ENCODE measurements at places on chromosomes 4 and X. TPM values are rescaled to one million over a fixed set of nuclear protein-coding genes. Genes with fewer than 3 reads are reported as not detected.

DNA sequence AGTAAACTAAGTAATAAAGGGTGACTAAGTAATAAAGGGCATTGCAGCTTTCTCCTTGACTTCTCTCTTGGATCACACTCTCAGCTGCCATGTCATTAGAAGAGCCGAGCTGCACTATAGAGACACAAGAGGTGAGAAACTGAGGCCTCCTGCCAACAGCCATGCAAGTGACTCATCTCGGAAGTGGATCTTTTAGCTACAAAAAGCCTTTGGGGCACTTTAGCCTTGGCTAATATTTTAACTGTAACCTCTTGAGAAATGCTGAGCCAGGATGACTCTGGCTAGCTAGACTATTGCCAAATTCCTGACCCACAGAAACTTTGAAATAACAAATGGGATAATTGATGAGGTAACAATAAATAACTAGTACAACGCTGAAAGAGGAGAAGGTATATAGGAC lies 1.5 kb upstream of the NEIL3 start:
- no peak for DNase-seq

DNA sequence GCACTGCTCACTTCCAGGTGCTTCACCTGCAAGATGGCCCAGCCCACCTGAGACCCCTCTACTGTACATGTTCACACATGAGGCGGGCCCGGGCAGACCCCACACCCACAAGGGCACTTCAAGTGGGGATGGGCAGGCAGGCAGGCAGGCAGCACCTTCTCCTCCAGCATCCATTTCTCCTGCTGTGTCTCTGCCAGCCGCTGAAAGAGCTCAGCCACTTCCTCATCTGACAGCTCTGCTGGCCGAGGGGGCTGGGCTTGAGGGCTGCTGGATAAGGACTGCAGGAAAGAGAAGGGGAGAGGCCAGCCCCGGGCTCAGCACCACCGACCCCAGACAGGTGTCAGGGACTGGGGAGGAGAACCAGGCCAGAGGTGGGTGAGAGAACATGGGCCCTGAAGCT lies 4.4 kb upstream of the KCND1 start:
- DNase-seq: no peak

Gene LGI2
- polyA plus RNA-seq: 26.1 TPM

DNA sequence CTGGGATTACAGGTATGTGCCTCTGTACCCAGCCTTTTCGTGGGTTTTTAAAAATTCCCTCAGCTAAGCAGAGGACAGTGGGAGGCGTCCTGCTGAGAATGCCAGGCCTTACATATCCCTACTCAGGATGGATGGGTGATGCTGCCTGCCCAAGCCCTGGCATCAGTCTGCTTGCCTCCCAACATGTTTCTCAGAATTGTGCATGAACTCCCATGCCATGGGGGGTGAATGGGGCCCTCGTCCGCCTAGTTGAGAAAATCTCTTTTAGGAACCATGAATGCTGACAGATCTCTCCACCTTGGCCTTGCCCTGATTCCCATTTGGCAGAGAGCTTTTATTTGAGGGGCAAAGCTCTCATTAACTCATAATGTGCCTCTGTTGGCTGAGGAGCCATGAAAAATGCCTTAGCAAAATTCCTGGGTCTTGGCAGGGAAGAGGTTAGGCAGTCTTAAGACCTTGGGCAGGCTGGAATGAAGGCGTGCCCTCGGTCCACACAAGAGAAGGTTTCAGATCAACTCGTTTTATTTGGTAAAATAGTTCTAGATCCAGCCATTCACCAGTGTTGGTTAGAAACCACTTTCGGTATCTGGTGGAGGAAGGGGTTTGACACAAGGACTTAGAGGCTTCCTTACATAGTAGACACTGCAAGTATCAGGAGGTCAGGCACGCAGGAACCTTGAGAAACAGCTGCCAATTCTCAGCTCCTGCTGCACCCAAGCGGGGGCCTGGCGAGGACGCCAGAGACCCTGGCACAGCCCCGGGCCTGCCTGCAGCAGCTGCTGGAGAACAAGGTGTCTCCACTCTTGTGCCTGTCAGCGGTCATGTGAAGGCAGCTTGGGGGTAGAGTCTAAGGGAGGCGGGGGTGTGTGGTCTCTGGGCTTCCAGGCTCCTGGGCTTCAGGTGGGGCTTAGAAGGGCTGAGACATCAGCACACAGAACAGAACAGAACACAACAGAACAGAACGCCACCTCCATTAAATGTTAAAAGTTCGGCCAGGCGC lies 192.8 kb upstream of the PSAPL1 start:
- no peak for DNase-seq

DNA sequence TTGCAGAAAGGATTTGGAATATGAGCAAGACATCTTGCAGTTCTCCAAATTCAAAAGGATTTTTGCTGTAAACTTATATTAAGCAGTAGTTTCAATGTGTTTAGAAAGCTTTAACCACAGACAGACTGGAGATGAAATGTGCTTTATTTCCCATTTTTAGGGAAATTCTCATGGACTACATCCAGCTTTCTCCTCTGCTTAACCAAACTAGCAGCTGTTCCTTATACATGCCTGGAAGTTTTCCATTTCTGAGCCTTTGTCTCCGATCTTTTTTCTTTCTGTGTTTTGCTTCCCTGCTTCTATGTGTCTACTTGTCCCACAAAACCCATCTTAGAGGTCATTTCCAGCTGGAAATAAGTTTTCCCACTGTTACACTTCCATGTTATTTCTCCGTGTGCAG lies 41.6 kb downstream of the TMA16 start:
- DNase-seq: no peak

DNA sequence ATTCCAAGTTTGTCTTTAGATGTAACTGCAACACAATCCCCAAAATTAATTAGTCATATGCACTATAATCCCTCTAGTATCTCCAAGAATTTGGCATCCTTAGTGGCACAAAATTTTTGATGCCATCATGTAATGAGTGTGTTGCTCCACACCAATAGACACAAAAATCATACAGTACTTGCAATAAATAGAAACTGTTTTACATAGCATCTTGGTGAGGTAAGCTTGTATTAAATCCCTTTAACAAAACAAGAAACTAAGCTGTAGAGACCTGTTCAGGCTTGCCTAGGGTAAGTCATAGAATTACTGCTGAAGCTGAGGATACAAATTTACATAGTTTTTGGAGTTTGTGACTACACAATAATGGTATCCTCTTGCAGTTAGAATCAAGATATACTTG lies 64.5 kb upstream of the PRSS12 start:
- DNase-seq: no peak

GRCh38 chrX:5549512-5549911 lies 679.2 kb downstream of the NLGN4X start:
- peak; percentile 30 for DNase-seq

Gene TEC
- 4.8 TPM for polyA plus RNA-seq

GRCh38 chrX:48703228-48703627 lies 6.7 kb downstream of the SUV39H1 start:
- DNase-seq: no peak

Gene HTN1
- 0.03 TPM for polyA plus RNA-seq

GRCh38 chr4:54661686-54662085 lies 3.9 kb downstream of the KIT start:
- no peak for DNase-seq

GRCh38 chrX:18757956-18758932 lies 50.8 kb downstream of the PPEF1 start:
- no peak for DNase-seq

- DNase-seq: no peak
These were observed 78.8 kb upstream of the PLAC1 start for GRCh38 chrX:134737061-134737460.

- no peak for DNase-seq
These were observed 57.6 kb downstream of the CHIC2 start for GRCh38 chr4:54006755-54007154.

DNA sequence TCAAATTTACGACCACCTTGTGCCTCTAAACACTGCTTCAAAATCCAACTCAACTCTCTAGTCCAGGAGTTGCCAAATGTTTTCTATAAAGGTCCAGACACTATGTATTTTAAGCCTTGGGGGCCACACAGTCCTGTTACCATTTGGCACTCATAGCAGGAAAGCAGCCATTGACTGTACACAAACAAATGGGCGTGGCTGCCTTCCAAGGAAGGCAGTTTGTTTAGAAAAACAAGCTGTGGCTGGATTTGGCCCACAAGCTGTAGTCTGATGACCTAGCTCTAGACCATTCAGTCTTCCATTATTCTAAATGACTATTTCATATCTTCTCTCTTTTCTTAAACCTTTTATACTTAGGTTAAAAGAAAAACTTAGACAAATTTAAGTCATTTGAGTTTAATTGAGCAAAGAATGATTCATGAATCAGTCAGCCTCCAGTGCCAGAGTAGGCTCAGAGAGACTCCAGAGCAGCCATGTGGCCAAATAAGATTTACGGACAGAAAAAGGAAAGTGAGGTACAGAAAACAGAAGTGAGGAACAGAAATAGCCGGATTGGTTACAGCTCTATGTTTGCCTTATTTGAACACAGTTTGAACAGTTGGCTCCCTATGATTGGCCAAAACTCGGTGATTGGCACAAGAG lies 825.8 kb upstream of the LCORL start:
- DNase-seq: peak; percentile 27

DNA sequence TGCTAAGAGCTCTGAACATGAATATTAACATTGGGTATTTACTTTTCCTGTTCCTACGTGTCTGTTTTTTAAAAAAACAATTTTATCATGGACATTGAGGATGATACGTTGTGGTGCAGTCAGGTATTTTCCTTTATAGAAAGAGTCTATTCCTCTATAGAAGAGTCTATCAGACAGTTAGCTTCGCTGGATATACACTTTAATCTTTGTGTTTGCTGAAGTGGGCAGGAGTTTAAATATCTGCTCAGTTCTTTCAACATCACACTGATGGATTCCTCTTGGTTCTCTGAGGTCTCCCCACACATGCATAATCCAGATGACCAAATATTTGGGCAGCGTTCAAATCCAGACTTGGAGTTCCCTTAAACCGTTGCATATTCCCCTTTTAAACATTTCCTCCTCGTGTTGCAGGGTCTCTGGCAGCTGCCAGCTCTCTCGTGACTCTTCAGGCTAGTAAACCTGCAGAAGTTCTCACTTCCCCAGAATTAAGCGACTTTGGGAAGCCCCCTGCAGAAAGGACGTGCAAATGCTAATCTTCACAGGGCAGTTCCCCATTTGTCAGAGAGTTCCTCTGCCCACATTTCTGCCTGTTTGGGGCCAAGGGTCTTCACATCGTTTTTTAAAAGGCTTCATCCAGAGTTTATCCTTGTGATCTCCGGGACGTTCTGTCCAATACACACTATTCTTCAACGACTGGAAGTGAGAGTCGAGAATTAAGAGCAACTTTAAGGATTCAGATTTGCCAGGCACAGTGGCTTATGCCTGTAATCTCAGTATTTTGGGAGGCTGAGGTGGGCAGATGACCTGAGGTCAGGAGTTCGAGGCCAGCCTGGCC lies 20.5 kb upstream of the DHRSX start:
- no peak for DNase-seq

- DNase-seq: peak; percentile 16
These were observed 63.5 kb upstream of the WDR17 start for GRCh38 chr4:176002007-176002613.

DNA sequence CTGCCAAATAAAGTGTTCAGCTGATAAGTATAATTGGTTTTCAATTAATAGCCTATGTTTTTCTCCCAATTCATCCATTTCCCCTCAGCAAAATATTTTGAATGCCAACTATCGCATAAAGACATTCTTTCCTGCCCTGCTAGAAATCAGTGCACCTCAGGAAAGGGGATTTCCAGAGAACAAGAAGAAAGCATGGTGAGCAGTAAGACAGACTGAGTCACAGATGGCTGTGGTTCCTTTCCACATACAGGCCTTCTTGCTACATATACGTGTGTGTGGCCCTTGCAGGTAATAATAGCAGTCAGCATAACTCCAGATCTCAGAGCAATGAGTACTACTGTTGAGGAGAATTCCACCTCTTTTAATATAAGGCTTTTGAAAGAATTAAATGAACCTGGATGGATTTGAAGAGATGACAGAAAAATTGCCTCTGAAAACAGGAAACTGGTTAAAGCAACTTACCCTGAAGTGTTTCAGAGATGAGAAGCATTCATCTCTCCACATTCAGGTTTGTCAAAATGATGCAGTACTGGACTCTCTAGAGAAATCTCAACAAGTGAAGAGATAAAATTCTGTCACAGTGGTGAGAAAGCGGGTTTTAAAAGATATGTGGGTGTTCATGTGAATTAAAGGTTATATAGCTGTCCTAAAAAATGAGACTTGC lies 13.6 kb downstream of the GASK1B start:
- DNase-seq: no peak

DNA sequence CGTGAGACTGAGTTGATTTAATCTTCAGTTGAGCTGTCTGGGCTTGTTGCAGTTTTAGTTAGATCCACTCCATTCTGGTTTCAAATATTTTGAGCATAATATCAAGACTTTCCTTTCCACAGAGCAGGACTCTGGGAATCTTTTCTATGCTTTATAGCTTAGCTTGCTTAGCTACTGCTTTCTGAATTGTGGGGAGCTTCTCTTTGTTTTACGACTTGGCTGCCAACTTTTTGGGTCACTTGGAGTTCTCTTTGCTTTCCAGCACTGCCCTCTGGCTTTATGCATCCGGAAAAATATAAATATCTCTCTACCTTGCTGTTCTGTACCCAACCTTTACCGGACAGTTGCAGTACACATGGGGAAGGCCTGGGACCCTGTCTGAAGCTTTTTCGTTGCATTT lies 292.1 kb downstream of the STIM2 start:
- no peak for DNase-seq

Gene CTPS2
- polyA plus RNA-seq: 42.3 TPM

Gene DCAF12L1
- 6.1 TPM for polyA plus RNA-seq

DNA sequence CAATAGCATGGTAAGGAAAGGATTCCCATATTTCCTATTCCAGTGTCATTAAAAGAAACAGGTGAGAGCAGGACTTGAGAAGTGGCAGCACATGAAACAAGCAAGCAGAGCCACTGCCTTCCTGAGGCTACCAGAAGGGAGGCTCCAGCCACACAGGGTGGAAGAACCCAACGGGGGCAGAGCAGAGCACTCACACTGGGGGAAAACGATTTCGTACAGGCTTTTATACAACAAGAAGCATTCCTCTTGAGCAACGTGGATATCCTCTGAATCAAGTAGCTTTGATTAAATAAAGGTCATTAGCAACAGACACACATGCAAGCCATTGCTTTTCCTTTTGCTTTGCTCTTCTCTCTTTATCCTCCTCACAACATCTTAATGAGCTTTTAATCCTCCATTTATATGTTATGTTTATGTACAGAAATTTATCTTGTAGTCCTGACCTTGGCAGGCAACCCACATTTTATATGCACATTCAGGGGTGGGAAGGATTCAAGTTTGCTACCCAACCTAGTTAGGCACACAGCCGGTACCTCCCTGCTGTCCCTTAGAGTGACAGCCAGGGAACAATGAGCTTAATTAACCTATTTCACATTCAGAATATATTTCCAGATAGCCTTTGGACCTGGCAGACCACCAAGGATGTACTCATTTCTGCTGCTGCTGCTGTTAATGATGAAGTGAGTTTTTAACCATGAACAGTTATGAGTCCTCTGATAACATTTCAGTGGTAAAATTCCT lies 202.1 kb downstream of the ARHGAP24 start:
- no peak for DNase-seq

Gene AMBN
- 1.0 TPM for polyA plus RNA-seq

DNA sequence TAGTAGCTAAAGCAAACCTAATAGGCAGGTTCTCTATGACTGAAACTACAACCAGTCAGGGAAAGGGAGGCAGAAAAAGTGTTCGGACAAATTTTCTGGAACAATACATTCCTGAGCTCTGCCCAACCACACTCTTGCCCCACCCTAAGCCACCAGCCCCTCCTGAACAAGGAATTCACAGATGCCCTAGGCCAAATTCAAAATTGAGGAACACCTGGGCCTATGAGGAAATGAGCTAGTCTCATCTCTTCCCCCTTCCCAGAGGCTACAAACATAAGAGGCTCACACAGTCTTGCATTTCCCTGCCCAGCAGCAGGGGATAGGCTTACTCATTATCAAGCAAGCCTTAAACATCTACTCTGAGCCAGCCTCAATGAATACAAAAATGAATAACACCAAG lies 284.7 kb downstream of the ZNF674 start:
- no peak for DNase-seq
